ENCODE measurements at places on chromosomes 1 and 21.

- DNase-seq, result no peak
These were observed 114.5 kb downstream of the KIAA0319L start for GRCh38 chr1:35442734-35443133.

DNA sequence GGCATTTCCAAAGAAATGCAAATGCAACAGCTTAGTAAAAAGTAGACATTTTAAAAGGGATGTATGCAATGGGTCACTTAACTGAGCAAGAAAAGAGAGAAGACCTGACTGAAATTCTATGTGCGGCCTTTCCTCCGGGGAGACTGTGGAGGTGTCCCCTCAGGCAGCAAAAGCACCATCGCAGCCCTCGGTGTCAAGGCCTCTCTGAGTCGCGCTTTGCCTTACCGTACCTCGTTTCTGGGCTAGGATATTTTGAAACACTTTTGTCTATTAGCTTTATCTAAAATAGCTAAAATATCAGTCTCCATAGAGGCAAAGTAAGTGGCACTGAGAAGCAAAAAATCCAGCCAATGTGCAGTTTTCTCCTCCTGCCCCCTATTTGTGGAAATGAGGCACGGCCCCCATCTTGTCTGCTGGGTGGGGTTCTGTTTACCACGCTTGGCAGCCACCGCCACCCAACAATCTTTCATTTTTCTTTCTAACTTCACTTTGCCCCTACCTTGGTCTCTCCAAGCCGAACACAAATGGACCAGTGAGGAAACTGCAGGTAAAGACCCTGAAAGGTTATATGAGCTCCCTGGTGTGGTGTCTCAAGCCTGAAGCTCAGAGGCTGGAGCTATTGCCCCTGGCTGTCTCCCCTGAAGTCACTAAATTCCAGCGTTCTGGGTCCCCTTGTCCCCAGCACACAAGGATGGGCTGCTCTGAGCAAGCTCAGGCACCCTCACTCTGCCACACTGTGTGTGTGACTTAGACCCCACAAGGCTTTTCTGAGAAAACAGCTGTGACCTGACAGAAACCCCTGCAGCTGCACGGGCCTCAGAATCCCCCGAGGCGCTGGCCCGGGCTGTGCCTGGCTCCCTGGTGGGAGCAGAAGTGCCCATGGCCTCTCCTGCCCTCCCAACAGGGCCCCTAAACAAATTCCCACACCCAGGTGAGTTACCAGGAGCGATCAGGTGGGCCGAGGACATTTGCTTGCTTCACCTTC, 1.6 kb downstream of the CD247 start:
- no peak for DNase-seq

- DNase-seq, result no peak
These were observed 25.2 kb downstream of the COL6A1 start for GRCh38 chr21:46006547-46007491.

DNA sequence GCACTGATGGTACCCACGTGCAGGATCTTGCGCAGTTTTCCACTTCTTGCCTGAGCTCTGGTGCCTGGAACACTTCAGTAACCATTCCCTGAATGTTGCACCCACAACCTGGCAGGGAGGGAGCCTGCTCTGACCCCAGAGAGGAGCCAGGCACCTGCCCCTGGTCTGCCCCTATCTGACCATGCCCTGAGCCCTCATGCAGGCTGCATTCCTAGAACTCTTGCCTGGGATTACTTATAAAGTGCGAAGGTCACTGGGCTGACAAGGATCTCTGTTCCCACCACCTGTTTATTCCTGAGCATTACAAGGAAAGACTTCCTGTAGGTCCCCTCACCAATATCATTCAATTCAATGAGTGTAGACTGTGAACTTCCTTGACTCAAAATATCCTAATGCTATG, 191.9 kb upstream of the FMN2 start:
- no peak for DNase-seq

- DNase-seq, result no peak
These were observed 60.1 kb downstream of the AGPAT3 start for GRCh38 chr21:43925096-43925481.

- no peak for DNase-seq
These were observed 897 bp downstream of the ZYG11B start for GRCh38 chr1:52727114-52727586.

- no peak for DNase-seq
These were observed 121.7 kb downstream of the ADGRL4 start for GRCh38 chr1:78884685-78885452.

DNA sequence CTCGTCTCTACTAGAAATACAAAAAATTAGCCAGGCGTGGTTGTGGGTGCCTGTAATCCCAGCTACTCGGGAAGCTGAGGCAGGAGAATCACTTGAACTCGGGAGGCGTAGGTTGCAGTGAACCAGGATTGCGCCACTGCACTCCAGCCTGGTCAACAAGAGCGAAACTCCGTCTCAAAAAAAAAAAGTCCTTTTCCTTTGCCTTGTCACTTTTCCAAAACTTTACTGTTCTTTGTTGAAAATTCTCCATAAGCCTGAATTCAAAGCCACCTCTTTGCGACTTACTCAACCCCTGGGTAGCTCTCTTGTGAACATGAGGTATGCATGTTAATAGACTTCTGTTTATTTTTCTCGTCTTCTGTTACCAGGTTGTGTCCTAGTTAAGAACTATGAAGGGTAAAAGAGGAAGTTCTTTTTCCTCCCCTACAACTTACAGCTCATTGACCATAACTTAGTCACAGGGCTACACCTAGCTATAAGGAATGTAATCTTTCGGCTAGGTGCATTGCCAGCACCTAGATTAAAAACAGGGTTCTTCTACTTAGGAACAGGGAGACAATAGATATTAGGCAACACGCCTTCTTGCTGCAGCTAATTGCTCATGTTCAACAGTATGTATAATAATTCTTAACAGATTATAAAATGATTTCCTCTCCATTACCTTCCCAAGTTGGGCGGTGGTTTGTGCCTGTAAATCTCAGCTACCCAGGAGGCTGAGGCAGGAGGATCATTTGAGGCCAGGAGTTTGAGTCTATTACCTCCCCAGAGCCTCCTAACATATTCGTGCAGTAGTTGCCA, 40.9 kb downstream of the PTAFR start:
- DNase-seq, result no peak

GRCh38 chr21:30676737-30677136, 34.1 kb downstream of the KRTAP20-3 start:
- DNase-seq, result no peak

DNA sequence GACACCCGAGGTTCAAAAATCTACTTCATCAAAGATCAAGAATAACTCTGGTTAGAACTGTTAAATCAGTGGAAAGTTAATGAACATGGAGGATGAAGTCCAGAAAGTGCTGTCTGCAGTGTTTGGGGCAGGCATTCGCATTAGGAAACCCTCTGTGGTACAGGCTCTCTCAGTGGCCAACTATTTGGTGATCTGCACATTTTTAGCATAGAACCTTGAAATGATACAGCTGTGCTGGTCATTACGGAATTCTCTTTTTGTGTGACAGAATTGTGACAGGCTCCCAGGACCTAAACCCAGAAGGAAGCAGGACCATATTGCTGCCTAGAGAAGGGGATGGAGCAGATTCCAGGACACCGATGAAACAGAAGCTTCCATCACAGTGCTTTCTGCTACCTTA, 89.0 kb downstream of the SLC45A1 start:
- no peak for DNase-seq

- no peak for DNase-seq
These were observed 19.6 kb downstream of the SIPA1L2 start for GRCh38 chr1:232610192-232610901.

DNA sequence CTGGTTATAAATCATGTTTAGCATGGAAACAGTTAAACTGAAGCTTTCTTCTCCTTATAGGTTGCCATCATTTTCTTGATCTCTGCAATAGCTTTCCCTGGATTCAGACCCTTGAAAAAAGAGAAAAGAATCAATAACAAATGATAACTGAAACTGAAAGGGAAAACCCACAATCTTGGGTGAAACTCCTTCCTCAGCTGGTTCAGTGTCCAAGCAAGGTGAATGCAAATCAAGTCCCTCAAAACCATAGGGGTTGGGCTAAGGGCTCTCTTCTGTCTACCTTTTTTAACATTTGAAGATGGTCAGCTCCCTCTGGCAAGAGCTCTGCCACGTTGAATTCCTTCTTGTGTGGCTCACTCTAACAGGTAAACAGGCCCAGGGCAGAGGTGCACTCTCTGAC, 7.1 kb upstream of the ATP13A2 start:
- no peak for DNase-seq

GRCh38 chr1:213714645-213715044, 273.1 kb upstream of the PROX1 start:
- no peak for DNase-seq

DNA sequence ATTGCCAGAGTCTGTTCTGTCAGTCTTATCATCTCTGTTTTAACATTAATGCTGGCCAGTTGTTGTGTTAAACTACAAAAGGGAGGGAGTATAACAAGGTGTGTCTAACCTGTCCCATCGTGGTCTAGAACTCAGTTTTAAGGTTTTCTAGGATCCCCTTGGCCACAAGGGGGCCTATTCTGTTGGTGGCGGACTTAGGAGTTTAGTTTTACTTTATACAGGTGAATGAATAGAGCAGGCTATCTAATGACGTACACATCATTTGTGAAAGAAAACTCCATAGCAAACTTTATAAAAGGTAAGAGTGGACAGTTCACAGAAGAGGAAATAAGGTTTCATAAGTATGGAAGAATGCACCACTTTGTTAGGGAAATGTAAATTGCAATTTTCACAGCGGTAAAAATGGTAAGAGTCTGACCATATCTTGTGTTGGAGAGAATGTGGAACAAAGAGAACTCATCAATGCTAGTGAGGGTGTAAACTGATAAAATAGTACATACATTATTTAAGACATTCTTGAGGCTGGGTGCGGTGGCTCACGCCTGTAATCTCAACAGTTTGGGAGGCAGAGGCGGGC, 2.5 kb upstream of the ATF6 start:
- peak; percentile 59 for DNase-seq

DNA sequence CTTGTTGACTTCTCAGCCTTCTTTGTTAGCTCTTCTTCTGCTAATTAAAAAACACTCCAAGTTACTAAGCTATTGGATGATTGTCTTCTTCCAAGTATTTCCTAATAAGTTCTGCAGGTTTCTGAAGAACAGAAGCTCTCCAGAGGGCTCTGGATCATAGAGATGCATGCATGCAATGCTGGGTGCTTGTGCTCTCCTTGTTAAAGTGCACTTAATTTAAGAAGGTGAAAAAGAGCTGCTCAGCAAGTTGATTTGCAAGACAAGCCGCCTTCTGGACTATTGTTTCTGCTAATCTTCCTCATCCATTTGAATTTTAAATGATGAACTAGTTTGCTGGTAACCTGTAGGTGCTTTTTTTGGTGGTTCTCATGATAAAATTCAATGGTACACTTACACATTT, 16.1 kb downstream of the RRP15 start:
- DNase-seq, result no peak

DNA sequence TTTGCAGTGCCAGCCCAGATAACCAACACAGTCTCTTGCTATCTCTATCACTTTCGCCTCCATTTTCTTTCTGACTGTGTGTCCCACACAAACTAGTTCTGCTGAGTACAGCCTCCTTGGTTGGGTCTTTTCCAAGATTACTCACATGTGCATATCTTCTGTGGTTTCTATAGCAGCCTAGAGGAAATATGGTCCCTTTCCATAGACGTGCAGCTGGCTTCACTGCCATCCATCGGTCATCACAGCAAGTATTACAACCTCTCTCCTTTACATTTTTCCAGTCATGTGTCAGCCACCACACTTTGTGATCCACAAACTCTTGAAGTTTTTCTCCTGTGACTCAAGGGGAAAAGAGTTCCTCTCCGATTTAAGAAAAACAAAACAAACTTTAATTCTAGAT, 893.4 kb upstream of the ADGRL4 start:
- DNase-seq, result no peak

- no peak for DNase-seq
These were observed 7.4 kb downstream of the IFFO2 start for GRCh38 chr1:18948913-18949685.

- DNase-seq, result no peak
These were observed 5.9 kb upstream of the TNFSF4 start for GRCh38 chr1:173212952-173213491.

- no peak for DNase-seq
These were observed 39.6 kb downstream of the MAP10 start for GRCh38 chr1:232844791-232845190.

GRCh38 chr1:55155522-55155921, 59.6 kb downstream of the USP24 start:
- DNase-seq, result no peak

GRCh38 chr1:160756849-160757201, 17.8 kb downstream of the SLAMF7 start:
- no peak for DNase-seq

- DNase-seq, result no peak
These were observed 12.6 kb downstream of the SLAMF8 start for GRCh38 chr1:159839116-159839849.

DNA sequence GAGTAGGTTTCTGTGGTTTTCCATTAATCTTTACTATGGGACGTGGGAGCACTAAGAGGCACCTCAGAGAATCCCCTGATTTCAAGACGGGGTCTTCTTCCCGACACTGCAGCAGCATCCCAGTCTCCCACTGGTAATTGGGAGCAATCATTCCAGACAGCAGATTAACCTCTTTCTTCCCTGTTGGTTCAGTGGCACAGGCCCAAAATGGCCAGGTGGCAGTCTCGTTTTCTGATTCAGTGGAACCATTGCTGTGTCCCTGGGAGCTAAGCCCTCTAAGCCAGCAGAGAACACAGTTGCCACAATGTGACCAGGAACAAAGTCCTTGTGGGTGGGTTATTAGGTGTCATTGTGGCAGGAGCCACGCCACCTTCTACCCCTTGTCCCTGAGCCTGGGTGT, 342.1 kb downstream of the MATN1 start:
- no peak for DNase-seq

DNA sequence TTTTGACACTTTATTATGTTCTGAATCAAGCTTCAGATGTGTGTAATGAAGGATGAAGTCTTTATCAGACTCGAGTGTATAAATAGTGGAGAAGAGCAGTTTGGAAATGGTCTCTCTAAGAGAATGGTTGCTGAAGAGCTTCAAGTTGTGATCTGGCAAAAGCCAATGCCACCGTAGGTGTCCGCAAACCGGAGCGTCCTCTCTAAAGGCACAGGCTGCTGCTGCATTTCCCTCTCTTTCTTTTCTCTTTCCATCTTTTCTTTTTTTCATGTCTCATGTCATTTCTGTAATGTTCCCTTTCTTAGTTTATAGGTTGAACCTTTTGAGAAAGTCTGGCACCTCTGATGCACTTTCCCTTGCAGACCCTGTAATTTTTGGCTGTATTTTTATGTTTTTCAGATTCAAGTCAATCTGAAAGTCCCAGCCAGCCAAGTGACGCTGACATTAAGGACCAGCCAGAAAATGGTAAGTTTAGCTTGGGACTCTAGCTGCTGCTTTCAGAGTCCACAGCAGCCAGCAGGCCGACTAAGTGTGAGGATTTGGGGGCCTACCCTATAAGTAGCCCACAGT, 194.8 kb downstream of the NFIA start:
- no peak for DNase-seq

GRCh38 chr1:47687631-47688460, 250.0 kb downstream of the FOXD2 start:
- DNase-seq, result no peak
